ENCODE measurements at places on chromosomes 4 and X.

DNA sequence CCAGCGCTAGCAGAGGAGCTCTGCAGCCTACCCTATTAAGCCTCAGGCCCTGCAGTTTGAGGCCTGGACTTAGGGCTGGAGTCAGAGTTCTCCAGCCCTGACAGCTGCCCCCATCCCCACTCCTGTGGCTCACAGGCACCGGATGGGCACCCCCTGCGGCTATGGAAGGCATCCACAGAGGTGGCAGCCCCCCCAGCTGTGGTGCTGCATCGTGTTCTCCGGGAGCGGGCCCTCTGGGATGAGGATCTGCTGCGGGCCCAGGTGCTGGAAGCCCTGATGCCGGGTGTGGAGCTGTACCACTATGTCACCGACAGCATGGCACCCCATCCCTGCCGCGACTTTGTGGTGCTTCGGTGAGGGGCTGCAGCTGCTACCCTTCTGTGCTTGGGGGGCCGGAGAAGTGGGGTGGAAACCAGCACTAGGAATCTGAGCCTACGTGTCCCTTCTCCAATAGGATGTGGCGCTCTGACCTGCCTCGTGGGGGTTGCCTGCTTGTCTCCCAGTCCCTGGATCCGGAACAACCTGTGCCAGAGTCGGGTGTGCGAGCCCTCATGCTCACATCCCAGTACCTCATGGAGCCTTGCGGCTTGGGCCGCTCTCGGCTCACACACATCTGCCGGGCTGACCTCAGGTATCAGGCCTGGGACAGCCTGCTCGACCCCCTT is 76.2 kb downstream of the STARD8 start:
- no peak for DNase-seq

GRCh38 chr4:72858328-72858727 is 211.2 kb downstream of the COX18 start:
- DNase-seq = no peak

DNA sequence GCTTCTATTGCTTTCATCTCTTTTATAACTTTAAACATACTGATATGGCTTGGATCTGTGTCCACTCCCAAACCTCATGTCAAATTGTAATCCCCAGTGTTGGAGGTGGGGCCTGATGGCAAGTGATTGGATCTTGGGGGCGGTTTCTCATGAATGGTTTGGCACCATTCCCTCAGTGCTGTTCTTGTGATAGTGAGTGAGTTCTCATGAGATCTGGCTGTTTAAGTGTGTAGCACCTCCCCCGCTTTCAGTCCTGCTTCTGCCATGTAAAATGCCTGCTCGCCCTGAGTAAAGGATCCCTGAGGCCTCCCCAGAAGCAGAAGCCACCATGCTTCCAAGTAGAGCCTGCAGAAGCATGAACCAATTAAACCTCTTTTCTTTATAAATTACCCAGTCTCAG is 17.7 kb downstream of the MND1 start:
- DNase-seq = no peak

GRCh38 chrX:66674506-66674905 is 35.6 kb upstream of the EDA2R start:
- no peak for DNase-seq

DNA sequence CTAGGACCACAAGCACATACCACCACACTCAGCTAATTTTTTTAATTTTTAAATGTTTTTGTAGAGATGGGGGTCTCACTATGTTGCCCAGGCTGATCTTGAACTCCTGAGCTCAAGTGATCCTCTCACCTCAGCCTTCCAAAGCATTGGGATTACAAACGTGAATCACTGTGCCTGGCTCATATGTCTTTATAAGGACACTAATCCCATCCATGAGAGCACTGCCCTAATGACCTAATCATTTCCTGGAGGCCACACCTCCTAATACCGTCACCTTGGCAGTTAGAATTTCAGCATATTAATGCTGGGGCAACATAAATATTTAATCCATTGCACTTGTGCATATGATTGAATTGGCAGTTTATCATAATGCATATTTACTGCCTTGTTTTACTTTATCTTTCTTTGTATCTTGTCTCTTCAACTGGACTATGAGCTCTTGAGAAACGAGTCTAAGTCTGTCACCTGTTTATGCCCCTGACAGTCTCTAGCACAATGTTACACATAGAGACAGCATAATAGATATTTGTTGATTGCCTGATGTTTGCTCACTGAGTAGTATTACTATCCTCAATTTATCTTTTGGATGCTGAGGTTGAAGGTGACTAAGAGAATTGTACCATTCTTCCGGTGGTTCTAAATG is 172.0 kb downstream of the AASDH start:
- DNase-seq = no peak

GRCh38 chr4:87566276-87566675 is 37.1 kb upstream of the SPARCL1 start:
- DNase-seq = no peak

- DNase-seq = no peak
These were observed 151.1 kb downstream of the SLC7A11 start for GRCh38 chr4:138090918-138091676.

DNA sequence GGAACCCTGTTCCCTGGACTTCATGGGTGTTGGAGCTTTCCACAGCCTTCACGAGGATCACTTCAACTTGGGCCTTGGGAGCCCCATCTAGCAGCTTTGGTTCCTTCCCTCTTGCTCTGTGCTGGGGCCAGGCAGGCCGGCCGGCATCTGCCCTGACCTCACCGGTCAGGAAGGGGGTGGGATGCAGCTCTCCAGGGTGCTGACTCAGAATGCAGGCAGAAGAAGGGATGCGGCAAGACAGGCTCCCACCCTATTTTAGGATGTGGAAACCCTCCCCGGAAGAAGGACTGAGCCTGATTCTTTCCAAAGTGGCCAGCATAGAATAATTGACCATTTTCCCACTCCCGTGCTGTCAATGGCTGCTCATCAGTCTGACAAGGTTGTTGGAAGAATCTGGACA is 47.1 kb downstream of the FHDC1 start:
- no peak for DNase-seq

GRCh38 chr4:54332542-54332941 is 103.4 kb downstream of the PDGFRA start:
- no peak for DNase-seq

DNA sequence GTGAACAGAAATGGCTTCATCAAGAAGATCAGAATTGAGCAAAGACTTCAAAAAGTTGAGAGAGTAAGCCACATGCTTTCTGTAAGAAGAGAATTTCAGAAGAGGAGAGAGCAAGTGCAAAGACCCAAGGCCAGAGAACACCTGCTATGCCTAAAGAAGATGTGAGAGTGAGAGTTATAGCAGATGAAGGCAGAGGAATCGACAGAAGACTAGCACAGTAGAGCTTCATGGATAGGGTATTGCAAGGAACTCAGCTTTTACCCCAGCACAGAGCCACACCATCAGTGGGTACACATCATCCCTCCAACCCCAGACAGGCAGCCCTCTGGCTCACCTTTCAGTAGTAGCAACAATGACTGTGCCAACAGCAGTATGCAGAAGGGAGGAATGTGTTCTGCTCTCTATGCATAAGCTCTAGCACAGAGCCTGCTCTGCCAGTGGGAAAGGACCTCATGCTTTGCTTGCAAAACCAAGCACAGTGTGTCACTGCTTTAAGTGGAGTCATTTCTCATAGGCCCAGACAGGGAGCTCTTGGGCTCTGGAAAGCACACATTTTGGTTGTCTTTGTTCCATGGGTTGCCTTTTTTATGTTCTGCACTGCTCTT is 318.6 kb downstream of the NAF1 start:
- no peak for DNase-seq

All from cerebellar nuclear complex (tissue), 1 donor.